HCT116 (cell line): ENCODE measurements at places on chromosomes 11 and 22.

DNA sequence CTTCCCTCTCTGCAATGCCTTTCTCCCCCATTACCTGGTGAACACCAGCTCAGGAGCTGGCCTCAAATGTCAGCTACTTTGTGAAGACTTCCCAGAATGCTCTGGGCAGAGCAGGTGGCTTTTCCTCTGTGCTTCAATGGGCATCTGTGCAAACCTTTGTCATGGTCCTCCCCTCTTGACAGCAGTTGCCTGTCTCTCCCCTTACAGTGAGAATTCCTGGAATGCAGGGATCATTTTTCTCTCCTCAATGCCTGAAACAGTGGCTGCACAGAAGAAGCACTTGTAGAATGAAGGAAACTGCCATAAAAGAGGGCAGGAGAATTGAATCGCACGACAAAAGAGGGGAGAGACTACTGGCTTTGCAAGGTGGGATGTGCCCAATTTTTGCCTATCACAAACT is 92.8 kb upstream of the NARS2 start:
- no peaks in the 10 kb centered on the region for H3K36me3 ChIP-seq
- no peak for DNase-seq
- no peak overlapping the region for H3K27ac ChIP-seq
- H3K4me1 ChIP-seq, result no peaks in the 10 kb centered on the region

GRCh38 chr22:39995393-39996252 is 869 bp downstream of the FAM83F start:
- peaks cover 3% of the 10 kb centered on the region; the same call in 1 of the 2 replicates for H3K36me3 ChIP-seq
- peaks cover 20% of the 10 kb centered on the region for H3K4me1 ChIP-seq
- H3K27ac ChIP-seq, result peak overlapping the region; percentile 66
- H3K4me3 ChIP-seq, result peak overlapping the region; percentile 73
- no peaks in the 10 kb centered on the region for H3K27me3 ChIP-seq

- H3K4me3 ChIP-seq, result no peak overlapping the region
- H3K27ac ChIP-seq, result no peak overlapping the region
- no peak for DNase-seq
These were observed 119.1 kb downstream of the TBC1D22A start for GRCh38 chr22:46881373-46882118.

DNA sequence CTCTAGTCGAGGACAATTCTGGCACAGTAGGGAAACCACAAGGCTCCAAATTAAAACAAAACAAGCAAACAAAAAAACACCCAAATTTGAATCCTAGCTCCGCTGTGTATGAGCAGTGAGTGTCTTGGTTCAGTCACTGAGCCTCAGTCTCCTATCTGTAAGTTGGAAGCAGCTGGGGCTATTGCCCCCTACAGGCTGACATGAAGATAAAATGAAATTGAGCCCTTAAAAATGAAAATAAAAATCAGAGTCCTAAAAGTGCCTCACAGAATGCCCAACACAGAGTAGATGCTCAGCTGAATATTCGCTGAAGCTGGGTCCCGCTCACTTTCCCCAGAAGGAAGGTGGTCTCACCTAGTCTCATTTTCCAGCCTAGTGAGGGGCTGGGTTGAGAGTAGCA is 65.2 kb downstream of the PDE2A start:
- H3K36me3 ChIP-seq, result no peaks in the 10 kb centered on the region
- no peak for DNase-seq
- H3K4me3 ChIP-seq, result peak overlapping the region; percentile 29
- H3K27me3 ChIP-seq, result peaks cover 47% of the 10 kb centered on the region
- H3K4me1 ChIP-seq, result peaks cover 30% of the 10 kb centered on the region
- H3K27ac ChIP-seq, result no peak overlapping the region
